ENCODE measurements at places on chromosomes 4 and X. TPM values are rescaled to one million over a fixed set of nuclear protein-coding genes. Genes with fewer than 3 reads are reported as not detected.
A peak's percentile ranks its signal among the peaks of the same experiment; 100 is the strongest.

DNA sequence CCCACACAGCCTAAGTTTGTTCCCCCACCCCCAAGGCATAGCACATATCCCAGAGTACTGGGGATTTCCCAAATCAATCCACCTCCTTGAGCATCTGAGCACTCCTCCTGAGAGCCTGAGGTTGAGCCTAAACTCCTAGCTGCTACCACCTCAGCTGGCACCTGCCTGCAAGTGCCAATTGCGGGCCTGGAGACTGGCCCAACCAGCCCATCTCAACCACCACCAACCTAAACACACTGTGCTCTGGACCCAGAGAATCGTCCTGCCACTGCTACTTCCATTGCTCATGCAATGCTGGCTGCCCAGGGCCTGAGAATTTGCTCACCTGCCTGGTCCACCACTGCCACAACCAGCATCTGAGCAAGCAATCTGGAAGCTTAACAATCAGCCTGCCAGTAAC, 177.1 kb downstream of the FGF13 start:
- no peak for DNase-seq

DNA sequence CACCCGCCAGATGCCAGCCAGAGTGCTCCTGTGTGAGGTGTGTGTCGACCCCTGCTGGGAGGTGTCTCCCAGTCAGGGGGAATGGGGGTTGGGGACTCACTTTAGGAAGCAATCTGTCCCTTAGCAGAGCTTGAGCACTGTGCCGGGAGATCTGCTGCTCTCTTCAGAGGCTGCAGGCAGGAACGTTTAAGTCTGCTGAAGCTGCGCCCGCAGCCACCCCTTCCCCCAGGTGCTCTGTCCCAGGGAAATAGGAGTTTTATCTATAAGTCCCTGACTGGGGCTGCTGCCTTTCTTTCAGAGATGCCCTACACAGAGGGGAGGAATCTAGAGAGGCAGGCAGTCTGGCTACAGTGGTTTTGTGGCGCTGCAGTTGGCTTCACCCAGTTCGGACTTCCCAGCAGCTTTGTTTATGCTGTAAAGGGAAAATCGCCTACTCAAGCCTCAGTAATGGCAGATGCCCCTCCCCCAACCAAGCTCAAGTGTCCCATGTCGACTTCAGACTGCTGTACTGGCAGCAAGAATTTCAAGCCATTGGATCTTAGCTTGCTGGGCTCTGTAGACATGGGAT, 80.8 kb downstream of the CCSER1 start:
- no peak for DNase-seq

DNA sequence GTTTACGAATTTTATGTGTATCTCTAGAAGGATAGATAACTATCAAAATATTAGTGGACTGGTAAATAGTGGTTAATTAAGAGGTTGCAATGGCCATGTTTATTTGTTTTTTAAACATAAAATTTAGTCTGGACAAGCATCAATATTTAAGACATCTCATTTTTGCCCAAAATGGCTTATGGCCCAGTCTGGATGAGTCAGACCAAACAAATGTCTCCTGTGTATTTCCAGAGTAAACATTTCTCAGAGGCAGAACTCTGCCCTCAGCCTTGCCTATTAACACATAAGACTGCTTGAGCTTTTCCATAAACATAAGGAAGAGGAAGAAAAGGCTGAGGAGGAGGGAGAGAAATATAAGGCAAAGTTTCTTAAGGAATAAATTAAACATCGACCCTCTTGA, 277.1 kb upstream of the DIAPH2 start:
- DNase-seq: peak; percentile 62

- DNase-seq: no peak
These were observed 230.2 kb downstream of the NLGN4X start for GRCh38 chrX:5998456-5998855.

- DNase-seq: peak; percentile 13
These were observed 208.7 kb downstream of the SOWAHB start for GRCh38 chr4:76689145-76689817.

GRCh38 chr4:51842167-51842553, 793 bp upstream of the DCUN1D4 start:
- DNase-seq: peak; percentile 3

The PHEX gene
- not detected for total RNA-seq

The SLC9B1 gene
- 0.46 TPM for total RNA-seq

The CMC4 gene
- total RNA-seq: 5.9 TPM

The CXCL13 gene
- total RNA-seq: not detected

All from HFFc6 (cell line).